ENCODE measurements at places on chromosomes 7 and 10. TPM values are rescaled to one million over a fixed set of nuclear protein-coding genes. Genes with fewer than 3 reads are reported as not detected.

DNA sequence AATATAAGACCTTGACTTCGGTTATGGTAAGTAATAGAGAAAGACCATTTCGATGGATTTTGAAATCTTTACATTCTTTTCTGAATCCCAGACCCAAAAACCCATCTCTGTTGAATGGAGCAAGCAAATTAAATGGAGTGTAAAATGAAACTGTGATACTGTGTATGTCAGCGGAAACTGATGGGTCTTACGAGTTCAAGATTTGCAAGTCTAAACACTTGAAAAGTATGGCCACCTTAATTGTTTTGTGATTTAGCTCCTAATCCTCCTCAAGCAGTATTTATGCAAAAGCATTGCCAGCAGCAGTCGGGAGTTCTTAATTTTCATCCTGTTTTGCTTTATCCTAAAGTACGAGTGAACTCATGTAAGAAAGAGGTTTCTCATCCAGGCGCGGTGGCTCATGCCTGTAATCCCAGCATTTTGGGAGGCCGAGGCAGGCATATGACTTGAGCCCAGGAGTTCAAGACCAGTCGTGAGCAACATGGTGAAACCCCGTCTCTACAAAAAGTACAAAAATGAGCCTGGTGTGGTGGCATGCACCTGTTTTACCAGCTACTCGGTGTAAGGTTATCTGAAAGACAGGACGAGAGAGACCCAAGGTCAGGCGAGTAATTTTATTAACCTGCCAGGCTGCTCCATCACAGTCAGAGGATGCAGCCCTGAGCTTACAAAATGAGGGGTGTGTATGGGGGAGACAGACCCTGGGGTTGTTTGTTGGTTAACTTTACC lies 5.8 kb upstream of the DHTKD1 start:
- DNase-seq = no peak

GRCh38 chr10:7804216-7804615 lies 14.1 kb upstream of the TAF3 start:
- DNase-seq = no peak

GRCh38 chr10:32308027-32308603 lies 38.8 kb downstream of the EPC1 start:
- DNase-seq = no peak

- no peak for DNase-seq
Observed at GRCh38 chr7:74657692-74658177, at the start of gene GTF2I. Gene GTF2I, plus strand, starts transcription at chr7:74657718. Its CDS starts 31,411 bp downstream, at chr7:74689129.

DNA sequence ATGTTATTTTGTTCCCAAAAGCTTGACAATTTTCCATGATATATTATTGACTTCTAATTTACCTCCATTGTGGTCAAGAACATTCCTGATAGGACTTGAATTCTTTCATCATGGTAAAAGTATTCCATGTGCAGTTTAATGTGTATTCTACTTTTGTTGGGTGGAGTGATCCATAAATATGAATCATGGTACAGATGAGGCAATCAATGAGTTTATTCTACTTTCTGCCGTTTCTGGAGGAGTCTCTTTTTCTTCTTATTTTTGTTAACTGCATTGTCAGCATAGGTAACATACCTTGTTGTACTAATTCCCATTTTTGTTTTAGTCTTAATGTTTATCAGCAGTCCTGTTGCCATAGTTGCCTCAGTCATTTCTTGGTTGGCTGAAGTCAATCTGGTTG lies 69.6 kb downstream of the SHOC2 start:
- DNase-seq = no peak

- no peak for DNase-seq
Observed at GRCh38 chr7:42471573-42472174, 234.7 kb upstream of the GLI3 start.

DNA sequence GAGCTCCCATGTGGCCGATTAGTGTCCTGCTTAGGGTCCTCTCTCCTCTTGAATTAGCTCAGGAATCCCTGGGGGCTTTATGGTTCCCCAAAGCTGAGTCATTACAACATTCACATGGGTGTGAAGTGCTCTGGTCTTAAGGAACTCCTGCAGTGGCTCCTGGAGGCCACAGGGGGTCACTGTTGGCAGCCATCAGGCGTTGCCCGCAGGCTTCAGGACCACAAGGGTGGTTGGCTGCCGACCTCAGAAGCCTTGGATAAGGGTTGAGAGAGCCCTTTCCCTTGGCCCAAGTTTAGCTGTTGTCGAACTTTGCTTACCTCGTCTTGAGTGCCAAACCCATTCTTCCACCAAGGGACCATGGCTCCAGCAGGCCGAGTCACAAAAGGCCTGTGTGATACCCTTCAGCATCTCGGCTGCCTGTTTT lies 61.7 kb downstream of the SH2D4B start:
- peak; percentile 25 for DNase-seq

GRCh38 chr7:51705701-51706100 lies 389.1 kb upstream of the COBL start:
- no peak for DNase-seq

- no peak for DNase-seq
Observed at GRCh38 chr10:88507826-88508453, 75.2 kb downstream of the RNLS start.

- DNase-seq = no peak
Observed at GRCh38 chr7:92639966-92640365, 49.8 kb upstream of the FAM133B start.

GRCh38 chr10:92747066-92747465 lies 57.3 kb downstream of the HHEX start:
- DNase-seq = no peak

GRCh38 chr7:97865104-97865503 lies 7.1 kb downstream of the ASNS start:
- no peak for DNase-seq

DNA sequence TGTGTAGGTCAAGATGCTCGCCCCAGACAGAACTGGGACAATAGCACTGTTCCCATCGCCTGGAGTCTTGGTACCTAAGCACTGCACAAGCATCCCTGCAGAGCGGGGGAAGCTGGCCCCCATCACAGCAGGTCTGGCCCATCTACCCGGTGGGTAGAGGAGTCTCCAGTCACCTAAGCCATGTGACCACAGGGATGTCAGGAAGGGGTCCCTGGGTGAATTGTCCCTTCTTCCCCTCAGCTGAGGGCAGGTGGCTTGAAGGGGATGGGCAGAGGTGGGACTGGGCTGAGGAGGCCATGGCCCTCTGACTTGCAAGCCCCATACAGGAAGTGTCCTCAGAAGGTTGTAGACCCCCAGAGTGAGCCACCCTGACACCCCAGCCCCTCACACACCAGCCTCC lies 39.7 kb downstream of the FRMPD2 start:
- no peak for DNase-seq

GRCh38 chr7:3836855-3837254 lies 535.8 kb downstream of the SDK1 start:
- DNase-seq = no peak

- peak; percentile 74 for DNase-seq
Observed at GRCh38 chr7:42262964-42263363, 26.0 kb upstream of the GLI3 start.

DNA sequence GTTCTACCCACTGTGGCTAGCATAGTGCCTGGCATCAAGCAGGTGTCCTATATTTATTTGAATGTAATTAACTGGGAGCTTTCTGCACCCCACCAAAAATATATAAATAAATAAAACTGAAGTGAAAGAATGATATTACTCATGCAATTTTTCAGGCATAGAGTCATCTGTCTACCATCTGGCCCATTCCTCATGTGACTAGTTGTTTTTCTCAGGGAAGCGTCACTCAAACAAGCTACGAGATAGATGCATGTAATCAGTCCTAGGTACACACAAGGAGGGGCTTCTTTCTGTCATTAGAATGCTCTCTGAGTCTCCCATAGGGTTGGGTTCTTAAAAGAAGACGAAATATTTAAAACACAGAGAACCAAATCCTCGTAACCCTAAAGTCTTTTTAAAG lies 255.5 kb upstream of the KMT2E start:
- peak; percentile 46 for DNase-seq

DNA sequence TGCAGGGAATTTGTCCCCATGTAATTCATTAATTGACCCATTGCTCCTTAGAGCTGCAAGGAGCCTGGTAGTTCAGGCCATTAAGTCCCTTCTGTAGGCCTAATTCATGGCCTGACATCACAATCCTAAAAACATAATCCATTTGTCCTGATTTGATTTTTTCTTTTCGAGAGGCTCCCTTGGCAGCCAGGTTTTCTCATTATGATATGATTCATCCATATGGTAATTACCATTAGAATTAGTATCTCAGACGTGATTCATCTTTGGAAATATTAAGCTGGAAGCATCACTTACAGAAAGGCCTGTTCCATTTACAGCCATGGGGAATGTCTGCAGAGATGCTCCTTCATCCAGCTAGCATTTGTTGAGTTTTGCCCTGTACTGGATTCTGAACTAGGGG lies 128.5 kb downstream of the PLCE1 start:
- DNase-seq = no peak

DNA sequence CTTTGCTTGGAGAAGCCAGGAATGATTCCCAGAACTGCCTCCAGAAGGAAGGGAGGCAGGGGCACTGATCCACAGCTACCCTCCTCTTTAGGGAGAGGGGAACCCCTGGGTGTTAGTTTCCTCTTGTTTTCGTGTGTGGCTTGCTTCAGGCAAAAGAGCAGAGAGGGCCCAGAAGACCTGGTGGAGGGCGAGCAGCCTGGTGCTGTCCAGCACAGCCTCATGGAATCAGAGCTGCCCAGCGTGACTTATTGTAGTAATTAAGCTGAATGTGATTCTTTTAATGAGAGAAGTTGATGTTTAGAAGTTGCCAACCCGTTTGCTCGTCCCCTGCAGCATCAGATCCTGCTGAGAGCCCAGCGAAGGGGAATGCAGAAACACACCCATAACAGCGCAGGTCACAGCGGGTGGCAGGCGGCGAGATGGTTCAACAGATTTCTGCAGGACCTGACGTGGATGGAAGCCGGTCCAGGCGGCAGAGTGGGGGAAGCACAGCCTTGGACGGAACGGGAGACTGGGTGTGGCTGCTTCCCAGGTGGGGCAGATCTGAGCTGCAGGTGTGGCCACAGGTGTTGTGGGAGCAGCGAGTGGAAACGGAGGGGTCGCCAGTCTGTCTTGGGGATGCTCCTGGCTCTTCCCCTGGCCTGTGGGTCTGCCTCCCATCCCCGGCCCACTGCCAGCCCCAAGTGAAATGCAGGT lies 53.7 kb upstream of the SHH start:
- DNase-seq = no peak

- peak; percentile 2 for DNase-seq
Observed at GRCh38 chr10:1420661-1421362, 316.5 kb downstream of the ADARB2 start.

- DNase-seq = no peak
Observed at GRCh38 chr10:70437721-70438120, 3.8 kb downstream of the NODAL start.

- no peak for DNase-seq
Observed at GRCh38 chr7:150916670-150917069, 61.5 kb downstream of the KCNH2 start.

- DNase-seq = no peak
Observed at GRCh38 chr10:45452268-45452667, 78.3 kb downstream of the ALOX5 start.

GRCh38 chr7:151451626-151452571 lies 12.0 kb upstream of the CRYGN start:
- DNase-seq = no peak

- DNase-seq = no peak
Observed at GRCh38 chr10:43943119-43943817, 294.6 kb upstream of the ZNF32 start.

- DNase-seq = peak; percentile 20
Observed at GRCh38 chr7:147483634-147484292, 1106.8 kb upstream of the C7orf33 start.

DNA sequence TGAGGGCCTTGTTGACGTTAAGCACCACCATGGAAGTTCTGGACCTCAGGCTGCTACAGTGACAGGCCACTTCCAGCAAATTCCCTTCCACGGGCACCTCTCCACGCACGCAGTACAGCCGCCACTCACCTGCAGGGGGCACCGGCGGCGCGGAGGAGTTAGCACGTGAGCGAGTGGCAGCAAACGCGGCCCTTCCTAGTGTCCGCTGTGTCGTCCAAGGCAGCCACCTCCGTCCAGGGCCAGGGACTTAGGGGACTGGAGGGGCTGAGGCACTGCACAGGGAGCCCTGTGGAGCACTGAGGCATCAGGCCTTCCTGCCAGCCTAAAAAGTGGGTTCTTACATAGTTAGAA lies 164.4 kb downstream of the SVIL start:
- DNase-seq = no peak

DNA sequence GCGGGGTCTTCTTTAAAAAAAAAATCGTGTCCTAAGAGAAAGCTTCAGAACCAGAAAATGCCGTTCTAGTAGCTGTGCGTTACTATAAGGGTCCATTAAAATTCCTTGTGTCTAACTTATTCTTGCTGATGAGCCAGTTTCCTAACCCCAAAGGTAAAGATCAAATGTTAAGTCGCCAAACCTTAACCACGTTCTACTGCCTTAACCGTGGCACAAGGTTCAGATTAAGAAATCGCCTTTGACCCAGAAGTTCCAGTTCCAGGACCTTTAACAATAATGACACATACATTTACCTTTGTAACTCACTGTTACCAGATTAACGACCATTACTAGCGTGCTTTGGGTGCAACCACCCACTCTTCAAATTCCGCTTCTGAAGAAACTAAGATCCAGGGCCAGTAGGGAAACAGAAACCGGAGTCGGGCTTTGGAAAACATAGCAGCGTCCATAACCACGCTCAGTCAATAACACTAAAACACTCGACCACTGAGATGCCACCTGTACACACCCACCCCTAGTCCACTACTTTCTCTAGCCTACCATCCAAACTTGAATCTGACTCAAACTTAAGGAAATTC lies 620 bp downstream of the BET1 start:
- no peak for DNase-seq

- DNase-seq = no peak
Observed at GRCh38 chr10:78942091-78942501, 126.7 kb upstream of the ZMIZ1 start.

DNA sequence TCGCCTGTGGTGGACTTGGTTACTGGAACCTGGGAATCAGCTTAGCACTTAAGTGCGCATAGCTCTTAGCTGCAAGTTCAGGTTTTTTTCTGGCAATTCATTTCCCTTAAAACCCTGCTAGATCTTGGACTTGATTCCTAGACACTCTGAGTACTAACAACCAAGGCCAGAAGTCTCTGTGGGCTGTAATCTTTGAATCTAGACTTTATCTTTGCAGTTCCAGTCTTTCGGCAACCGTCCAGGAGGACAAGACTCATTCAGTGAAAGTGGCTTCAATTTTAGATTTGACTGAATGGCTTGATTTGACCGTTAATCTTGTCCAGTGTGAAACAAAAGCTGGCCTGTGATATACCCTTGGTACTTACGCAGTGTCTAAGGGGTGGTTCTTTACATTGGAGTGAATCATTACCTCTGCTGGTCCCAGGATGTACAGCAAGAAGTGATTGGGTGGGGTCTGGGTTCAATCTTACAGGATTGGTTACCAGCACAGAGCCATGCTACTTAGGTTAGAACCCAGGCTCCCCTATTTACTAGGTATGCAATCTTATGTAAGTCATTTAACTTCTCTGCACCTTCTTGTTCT lies 16.4 kb downstream of the PTTG1IP2 start:
- no peak for DNase-seq

GRCh38 chr10:78828647-78829539 lies 239.9 kb upstream of the ZMIZ1 start:
- no peak for DNase-seq

ADRB1 gene
- total RNA-seq = 0.13 TPM

TUBAL3 gene
- not detected for total RNA-seq

ADCY1 gene
- 0.52 TPM for total RNA-seq

FAM25A gene
- not detected for total RNA-seq

CALHM3 gene
- total RNA-seq = not detected

OGA gene
- 55.3 TPM for total RNA-seq

CNTNAP2 gene
- total RNA-seq = not detected

MARCHF5 gene
- total RNA-seq = 12.7 TPM

GSTO2 gene
- 0.38 TPM for total RNA-seq

FZD8 gene
- total RNA-seq = 4.2 TPM

PILRB gene
- 20.1 TPM for total RNA-seq

BMPER gene
- 4.1 TPM for total RNA-seq

ZPBP gene
- not detected for total RNA-seq

SPDYE5 gene
- total RNA-seq = not detected

C10orf90 gene
- total RNA-seq = 1.0 TPM

Data from LHCN-M2 (cell line).